ENCODE measurements at places on chromosomes 11 and 22. TPM values are rescaled to one million over a fixed set of nuclear protein-coding genes. Genes with fewer than 3 reads are reported as not detected.

Gene OR52A1
- not detected for total RNA-seq

Gene OR8D4
- total RNA-seq, result not detected

Gene ZNF408
- 16.1 TPM for total RNA-seq

Gene ZDHHC8
- 60.5 TPM for total RNA-seq

DNA sequence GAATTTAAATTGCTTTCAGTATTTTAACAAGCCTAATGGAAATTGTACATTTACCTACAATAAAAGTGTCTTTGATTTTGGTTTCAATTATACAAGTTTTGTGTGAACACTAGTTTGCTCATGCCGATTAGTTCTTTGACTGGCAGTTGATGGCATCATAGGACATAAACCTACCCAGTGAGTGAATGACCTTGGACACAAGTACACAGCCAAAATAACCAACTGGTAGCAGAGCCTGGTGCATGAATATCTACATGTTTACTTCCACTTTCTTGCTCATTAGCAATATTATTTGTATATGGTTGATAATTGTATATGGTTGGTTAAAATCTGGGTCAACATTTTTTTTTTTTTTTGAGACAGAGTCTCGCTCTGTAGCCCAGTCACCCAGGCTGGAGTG, 37.8 kb downstream of the STIM1 start:
- peak overlapping the region; percentile 47 for H3K4me3 ChIP-seq
- peaks cover 49% of the 10 kb centered on the region for H3K4me1 ChIP-seq
- no peaks in the 10 kb centered on the region for H3K27me3 ChIP-seq
- DNase-seq, result no peak
- H3K27ac ChIP-seq, result peak overlapping the region; percentile 81

- no peak for DNase-seq
- no peak within 1 kb of the TSS for H3K27ac ChIP-seq
- H3K36me3 ChIP-seq, result no peaks in the 10 kb centered on the region
- H3K4me3 ChIP-seq, result no peak within 1 kb of the TSS
Observed at GRCh38 chr11:47352556-47352955, at the start of gene MYBPC3. MYBPC3 (minus strand) TSS chr11:47352702; CDS start chr11:47352647, 55 bp downstream.
